ENCODE measurements at places on chromosomes 13 and 19. TPM values are rescaled to one million over a fixed set of nuclear protein-coding genes. Genes with fewer than 3 reads are reported as not detected.

Gene LATS2
- 17.7 TPM for polyA plus RNA-seq

Gene ATP4B
- polyA plus RNA-seq, result not detected

Gene ENOX1
- 6.8 TPM for polyA plus RNA-seq

DNA sequence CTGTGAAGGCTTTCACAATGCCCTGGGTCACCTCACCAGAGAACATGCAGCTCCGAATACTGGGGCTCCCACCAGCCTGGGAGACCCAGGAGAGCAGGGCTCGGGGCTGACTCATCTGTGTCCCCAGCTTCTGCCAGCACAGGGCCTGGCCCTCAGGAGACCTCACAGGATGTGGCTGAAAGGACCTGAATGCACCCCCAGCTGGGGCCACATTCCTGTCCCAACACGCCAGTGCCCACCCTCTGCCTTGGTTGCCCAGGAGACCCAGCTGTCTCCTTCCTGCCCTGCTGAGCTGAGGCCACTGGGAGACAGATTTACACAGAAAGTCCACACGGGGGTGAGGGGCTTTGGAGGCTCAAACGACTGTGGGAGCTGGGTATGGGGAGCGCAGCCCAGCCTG lies 11.9 kb downstream of the BCAT2 start:
- peak; percentile 38 for DNase-seq

- no peak for DNase-seq
Observed at GRCh38 chr19:18310118-18310909, 12.6 kb downstream of the LSM4 start.

GRCh38 chr19:15644066-15644741 lies 3.5 kb downstream of the CYP4F3 start:
- no peak for DNase-seq

Gene ONECUT3
- polyA plus RNA-seq, result 0.07 TPM

Gene SPTBN4
- polyA plus RNA-seq, result 0.95 TPM

- DNase-seq, result no peak
Observed at GRCh38 chr19:46601318-46602224, at the start of gene CALM3. Gene CALM3, plus strand, starts transcription at chr19:46601330. Its CDS starts 105 bp downstream, at chr19:46601435.

- no peak for DNase-seq
Observed at GRCh38 chr19:1620502-1620901, 15.2 kb upstream of the UQCR11 start.

Gene ACTMAP
- polyA plus RNA-seq, result 15.3 TPM

Gene ZNF536
- polyA plus RNA-seq, result 3.3 TPM

GRCh38 chr19:31314849-31315629 lies 34.2 kb downstream of the TSHZ3 start:
- peak; percentile 72 for DNase-seq

Gene NCAN
- polyA plus RNA-seq, result 0.03 TPM

Gene LENG9
- polyA plus RNA-seq, result 5.3 TPM

Gene WDR87
- 0.03 TPM for polyA plus RNA-seq

Gene RNF225
- not detected for polyA plus RNA-seq

GRCh38 chr19:46052896-46053295 lies 12.1 kb upstream of the IGFL4 start:
- DNase-seq, result no peak

DNA sequence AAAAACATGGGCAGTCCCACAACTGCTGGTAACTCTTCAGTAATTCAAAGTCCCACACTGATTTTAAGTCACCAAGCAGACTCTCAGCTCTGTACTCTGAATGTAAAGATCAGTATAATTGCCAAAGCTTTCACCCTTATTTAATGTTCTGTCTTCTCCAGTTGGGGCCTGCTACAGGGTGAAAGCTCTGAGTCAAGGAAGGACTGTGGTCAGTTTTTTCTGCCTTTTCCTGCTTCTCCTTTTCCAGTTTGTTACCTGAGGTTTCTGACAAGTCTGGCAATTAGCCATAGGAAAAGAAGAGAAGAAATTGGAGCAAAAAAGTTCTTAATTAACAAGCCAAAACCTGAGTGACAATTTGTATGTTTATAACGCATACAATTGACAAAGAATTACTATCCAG lies 279.3 kb downstream of the RBM26 start:
- no peak for DNase-seq

- no peak for DNase-seq
Observed at GRCh38 chr19:15438124-15438496, 11.6 kb downstream of the WIZ start.

GRCh38 chr19:6421075-6422014 lies 3.3 kb downstream of the KHSRP start:
- no peak for DNase-seq

Gene IGFL3
- polyA plus RNA-seq, result not detected

Gene SLC7A10
- 1.1 TPM for polyA plus RNA-seq

Data from left lung (tissue), 14 donors.